Articular chondrocyte of knee joint (primary cell): ENCODE measurements at places on chromosomes 16 and 17. TPM values are rescaled to one million over a fixed set of nuclear protein-coding genes. Genes with fewer than 3 reads are reported as not detected.

The CTRB1 gene
- not detected in 2 replicates for total RNA-seq

The ENPP7 gene
- not detected in 2 replicates for total RNA-seq

The KIF2B gene
- total RNA-seq: not detected in 2 replicates

The COPZ2 gene
- 174 and 180 TPM in 2 replicates for total RNA-seq

The MTSS2 gene
- 62.7 and 85.7 TPM in 2 replicates for total RNA-seq

The BFAR gene
- total RNA-seq: 98.4 and 122 TPM in 2 replicates

The SLFN11 gene
- 8.4 and 8.8 TPM in 2 replicates for total RNA-seq

The SHPK gene
- 11.8 and 14.1 TPM in 2 replicates for total RNA-seq

The SEC14L5 gene
- under 0.01 and 0.22 TPM in 2 replicates for total RNA-seq

The MMP15 gene
- 3.8 and 3.9 TPM in 2 replicates for total RNA-seq

The TUBB3 gene
- total RNA-seq: 90.6 and 121 TPM in 2 replicates

The SERPINF2 gene
- 0.11 and 0.13 TPM in 2 replicates for total RNA-seq

The ABCA10 gene
- 1.2 and 2.9 TPM in 2 replicates for total RNA-seq

The CAPNS2 gene
- 0.65 and 0.78 TPM in 2 replicates for total RNA-seq

The NUDT7 gene
- 3.6 and 3.8 TPM in 2 replicates for total RNA-seq

The FOXK2 gene
- total RNA-seq: 23.1 and 25.3 TPM in 2 replicates

The CD300LB gene
- total RNA-seq: not detected in 2 replicates

The MMP2 gene
- 355 and 362 TPM in 2 replicates for total RNA-seq

The CDT1 gene
- 5.4 and 7.6 TPM in 2 replicates for total RNA-seq

The PDK2 gene
- total RNA-seq: 32.4 and 37.0 TPM in 2 replicates
